Neural crest cell (in vitro differentiated cells): ENCODE measurements at places on chromosomes 2 and 18.

DNA sequence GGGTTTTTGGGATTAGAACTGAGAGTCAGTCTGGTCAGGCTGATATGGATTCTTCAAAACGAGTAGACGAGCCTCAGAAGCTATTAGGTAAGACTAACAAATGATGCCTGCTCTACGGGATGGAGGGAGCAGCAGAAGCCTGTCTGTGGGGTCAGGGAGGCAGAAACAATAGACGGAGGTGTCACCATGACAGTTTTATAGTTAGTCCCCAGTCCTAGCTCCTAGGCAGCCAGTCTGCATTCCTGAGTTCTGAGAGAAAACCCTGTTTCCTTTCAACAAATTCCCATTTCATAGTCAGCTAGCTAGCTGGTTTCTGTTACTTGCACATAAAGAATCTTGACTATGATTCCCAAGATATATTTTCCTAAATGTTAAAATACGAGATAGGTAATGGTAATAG lies 542.1 kb downstream of the PID1 start:
- DNase-seq, result no peak

GRCh38 chr2:112642966-112643365 lies 2.8 kb upstream of the SLC20A1 start:
- no peak for DNase-seq

DNA sequence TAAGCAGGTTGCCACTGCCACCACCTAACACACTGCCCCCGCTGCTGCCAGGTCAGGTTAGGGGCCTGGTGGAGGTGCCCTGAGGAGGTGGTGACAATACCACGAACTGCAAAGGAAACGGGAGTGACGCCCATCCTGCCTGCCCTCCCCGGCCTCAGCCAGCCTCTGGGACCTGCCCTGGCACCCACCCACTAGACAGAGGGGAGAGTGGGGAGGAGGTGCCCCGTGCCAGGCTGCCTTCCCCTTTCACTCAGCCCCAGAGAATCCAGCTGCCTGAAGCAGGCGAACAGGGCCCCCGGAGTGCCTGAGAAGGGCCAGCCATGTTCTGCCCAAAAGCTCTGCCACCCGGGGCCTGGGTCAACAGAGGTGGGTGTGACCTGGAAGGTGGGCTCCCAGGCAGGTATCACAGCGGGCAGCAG lies 44.5 kb upstream of the FOSL2 start:
- DNase-seq, result no peak

DNA sequence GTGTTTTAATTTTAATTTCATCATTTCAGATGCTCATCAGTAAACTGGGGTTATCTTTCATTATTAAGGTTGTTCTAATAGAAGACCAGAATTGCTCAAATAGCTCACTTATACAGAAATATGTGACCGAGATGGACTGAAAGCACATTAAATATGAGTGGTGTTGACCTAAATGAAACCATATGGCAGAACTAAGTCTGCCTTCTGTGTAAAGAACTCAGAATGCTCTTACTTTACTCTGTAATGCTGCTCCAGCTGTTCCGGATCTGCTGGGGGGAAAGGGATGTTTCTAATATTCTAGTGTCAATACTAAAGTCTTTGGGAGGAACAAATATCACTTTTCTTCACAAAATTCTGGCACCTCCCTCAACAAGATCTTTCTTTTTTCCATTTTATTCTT lies 131.0 kb downstream of the DPP4 start:
- DNase-seq, result no peak

DNA sequence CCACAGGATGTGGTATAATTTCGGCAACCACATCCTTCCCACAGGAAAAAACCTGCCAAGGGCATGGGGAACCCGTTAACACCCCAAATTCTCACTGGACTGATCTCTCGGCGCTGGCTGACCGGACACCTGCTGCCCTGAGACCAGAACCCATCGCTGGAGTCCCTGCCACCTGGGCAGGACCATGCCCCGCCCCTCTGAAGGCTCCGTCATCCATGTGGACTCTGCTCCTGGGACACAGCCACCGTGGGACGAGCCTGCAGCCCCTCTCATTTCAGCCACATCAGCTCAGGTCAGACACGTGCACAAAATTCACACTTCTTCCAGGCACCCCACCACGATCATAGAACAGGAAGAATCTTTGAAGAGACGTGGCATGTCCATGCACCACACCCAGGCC lies 108.2 kb downstream of the ZNF516 start:
- DNase-seq, result no peak

- no peak for DNase-seq
Measured at GRCh38 chr2:111186933-111187332, 66.2 kb downstream of the BCL2L11 start.

DNA sequence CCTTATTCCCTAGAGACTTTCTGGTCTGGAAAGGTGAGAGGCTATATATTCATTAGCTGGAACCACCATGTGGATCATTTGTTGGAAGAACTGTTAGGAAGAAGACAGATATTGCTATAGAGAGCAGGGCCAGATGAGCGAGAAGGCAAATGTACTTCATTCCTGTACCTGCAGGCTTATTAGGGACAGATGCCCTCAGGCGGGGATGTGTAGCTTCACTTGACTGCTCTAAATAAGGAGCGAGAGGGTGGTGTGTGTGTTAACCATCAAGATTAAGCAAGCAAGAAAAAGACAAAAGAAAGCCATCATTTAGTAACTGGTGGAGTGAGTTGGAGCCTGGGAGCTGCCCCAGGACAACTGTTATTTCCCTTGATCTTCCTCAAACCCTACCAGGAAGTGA lies 36.4 kb downstream of the NEDD4L start:
- DNase-seq, result no peak

DNA sequence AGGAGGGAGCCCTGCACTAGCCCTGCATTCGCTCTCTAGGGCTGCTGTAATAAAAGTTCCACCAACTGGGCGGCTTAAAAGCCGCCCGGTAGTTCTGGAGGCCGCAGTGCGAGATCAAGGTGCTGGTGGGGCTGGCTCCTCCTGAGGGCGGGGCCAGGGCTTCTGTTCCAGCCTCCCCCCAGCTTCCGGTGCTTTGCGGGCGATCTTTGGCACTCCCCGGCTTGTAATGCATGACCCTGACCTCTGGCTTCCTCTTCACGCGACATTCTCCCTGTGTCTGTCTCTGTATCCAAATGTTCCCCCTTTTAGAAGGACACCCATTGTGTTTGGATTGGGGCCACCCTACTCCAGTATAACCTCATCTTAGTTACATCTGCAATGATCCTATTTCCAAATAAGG lies 84.5 kb downstream of the ZCCHC2 start:
- no peak for DNase-seq

DNA sequence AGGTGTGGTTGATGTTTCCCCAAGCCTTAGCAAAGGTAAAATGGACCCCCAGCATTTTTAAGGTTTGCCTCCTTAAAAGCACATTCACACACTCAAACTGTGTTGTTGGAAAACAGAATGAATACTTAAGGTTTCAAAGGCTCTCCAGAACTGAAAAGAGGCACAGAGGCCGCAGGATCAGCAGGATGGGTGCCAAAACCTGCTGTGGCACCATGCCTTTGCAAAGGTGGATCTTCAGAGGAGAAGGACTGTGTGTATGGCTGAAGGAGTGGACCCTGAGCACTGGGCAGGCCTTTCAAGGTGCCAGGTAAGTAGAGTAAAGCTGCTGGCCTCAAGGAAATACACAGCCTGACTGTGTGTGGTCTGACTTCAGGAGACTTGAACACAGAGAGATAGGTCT lies 127.3 kb downstream of the XRCC5 start:
- no peak for DNase-seq

GRCh38 chr2:236785611-236786057 lies 216.0 kb downstream of the ACKR3 start:
- DNase-seq, result no peak

GRCh38 chr2:202122980-202123720 lies 50.1 kb downstream of the KIAA2012 start:
- DNase-seq, result peak; percentile 16

GRCh38 chr2:135997380-135997779 lies 12.0 kb upstream of the DARS1 start:
- DNase-seq, result peak; percentile 64

- DNase-seq, result no peak
Measured at GRCh38 chr18:3455907-3456685, 6.1 kb downstream of the TGIF1 start.

GRCh38 chr18:73462092-73462491 lies 594.3 kb upstream of the NETO1 start:
- no peak for DNase-seq

DNA sequence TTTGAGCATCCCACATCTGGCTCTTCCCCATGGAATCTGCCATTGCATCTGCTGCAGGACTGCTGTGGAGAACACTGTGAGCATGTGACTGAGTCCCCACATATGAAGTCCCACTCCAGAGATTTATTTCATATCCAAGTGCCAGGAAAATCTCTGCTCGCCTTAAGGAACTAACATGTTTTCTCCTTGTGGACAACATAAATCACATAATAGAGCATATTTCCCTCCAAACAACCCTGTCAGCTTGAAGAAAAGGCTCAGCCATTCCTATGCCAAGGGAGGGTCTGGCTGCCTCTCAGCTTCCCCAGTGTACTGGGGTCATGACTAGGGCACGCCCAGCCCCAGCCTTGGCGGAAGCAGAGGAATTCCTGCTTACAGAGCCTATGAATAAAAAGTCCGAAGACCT lies 193.7 kb downstream of the DNER start:
- no peak for DNase-seq

GRCh38 chr2:134284119-134284670 lies 30.3 kb downstream of the MGAT5 start:
- no peak for DNase-seq

DNA sequence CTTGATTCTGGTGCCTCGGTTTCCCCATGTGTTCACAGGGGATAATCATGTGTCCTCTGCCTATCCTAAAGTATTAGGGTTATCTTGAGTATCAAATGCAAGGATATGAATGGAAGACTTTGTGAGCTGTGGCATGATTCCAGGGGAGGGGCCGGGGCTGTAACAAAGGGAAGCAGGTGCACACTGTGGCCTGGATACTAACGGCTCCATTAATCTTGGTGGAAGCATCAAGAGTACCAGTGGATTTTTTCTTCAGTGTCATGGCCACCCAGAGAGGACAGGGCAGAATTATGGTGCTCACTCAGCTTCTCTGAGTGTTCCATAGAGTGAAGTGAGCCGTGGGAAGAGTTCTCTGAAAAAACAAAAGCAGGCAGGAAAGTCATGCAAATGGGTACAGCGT lies 320.1 kb downstream of the ALK start:
- no peak for DNase-seq

DNA sequence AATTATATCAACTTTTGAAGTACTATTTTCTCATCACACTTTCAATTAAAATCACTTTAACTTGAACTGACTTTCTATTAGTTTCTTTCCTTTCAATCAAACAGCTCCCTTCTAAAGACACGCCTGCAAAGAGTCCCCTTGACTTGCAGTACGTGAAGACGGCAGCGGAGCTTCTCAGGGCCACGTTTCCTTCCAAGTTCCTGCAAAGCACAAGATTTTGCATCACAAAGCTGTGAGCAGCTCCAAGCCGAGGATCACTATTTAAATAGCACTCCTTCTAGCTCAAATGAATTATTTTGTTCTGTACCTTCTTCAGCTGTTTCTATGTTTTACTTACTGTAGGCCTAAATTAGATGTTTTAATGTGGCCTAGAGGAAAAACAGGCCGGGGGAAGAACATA lies 30.8 kb downstream of the SH3YL1 start:
- DNase-seq, result no peak

GRCh38 chr2:153823880-153824279 lies 47.8 kb upstream of the GALNT13 start:
- no peak for DNase-seq

- DNase-seq, result no peak
Measured at GRCh38 chr2:112493858-112494648, 12.1 kb downstream of the TTL start.

DNA sequence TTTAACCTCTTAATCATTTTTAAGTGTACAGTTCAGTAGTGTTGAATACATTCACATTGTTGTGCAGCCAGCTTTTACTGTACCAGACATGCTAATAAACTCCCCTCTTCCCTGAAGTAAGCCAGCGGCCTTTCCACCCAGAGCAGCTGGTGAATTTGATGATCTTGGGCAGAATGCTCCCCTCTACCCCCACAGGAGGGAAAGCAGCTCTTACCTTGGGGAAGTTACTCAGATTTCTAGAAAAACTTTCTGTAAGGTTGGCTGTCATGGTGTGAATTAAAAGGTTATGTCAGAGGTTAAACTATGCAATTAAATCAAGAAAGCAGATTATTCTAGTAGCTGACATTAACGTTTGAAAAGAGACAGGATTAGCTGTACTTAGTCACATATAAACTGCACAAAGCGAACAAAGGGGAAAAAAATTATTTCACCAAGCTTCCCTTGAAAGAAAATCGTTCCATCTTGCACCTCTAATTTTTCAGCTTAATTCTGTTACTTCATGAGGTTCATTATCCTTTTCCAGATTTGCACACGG lies 398.5 kb upstream of the NRP2 start:
- no peak for DNase-seq

DNA sequence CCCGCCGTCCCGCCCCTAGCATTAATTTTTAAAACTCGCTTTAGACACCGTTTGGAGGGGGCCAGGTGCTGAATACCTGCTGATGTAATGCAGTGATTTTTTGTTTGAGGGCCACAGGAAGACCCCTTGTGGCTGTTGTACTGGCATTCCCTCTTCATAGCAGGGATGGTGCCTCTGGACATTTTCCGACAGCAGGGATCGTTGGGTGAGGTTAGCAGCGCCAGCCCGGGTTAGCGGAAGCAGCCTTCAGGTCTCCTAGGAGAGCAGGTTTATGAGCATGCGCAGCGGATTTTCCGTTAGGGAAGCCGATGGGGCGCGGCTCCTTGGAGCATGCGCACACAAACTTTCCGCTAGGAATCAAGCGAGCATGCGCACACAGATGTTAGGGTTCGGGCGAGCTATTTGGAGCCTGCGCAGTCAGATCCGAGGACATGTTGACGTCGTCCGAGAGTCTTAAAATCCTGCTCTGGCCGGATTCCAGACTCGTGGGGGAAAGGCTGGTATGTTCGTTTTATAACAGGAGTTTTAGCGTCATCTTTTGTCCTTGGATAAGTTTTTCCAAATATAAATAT lies 17.2 kb upstream of the C2orf74 start:
- DNase-seq, result peak; percentile 96

- no peak for DNase-seq
Measured at GRCh38 chr18:38930881-38931753, 1365.5 kb upstream of the CELF4 start.

- DNase-seq, result no peak
Measured at GRCh38 chr2:9207641-9208311, 1.2 kb downstream of the ASAP2 start.

DNA sequence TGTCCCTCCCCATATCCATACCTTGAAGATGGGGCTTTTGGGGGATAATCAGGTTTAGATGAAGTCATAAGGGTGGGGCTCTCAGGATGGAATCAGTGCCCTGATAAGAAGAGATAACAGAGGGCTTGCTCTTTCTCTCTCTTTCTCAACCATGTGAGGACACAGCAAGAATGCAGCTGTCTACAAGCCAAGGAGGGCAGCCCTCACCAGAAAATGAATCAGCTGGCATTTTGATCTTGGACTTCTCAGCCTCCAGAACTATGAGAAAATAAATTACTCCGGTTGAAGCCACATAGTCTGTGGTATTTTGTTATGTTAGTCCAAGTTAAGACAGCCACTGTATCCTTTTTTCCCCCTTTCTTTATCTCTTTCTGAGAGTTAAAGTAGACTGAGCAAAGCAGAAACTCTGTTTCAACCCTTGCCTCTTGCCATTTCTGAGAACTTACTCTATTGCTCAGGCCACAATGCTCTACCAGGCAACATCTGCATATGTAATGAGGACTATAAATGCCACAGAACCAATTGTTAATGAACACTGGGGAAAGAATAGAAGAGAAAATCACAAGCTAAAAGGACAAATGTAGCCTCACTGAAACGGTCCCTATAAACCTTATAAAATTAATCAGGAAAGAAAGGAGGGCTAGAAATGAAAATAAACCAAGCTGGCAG lies 56.9 kb downstream of the SRBD1 start:
- no peak for DNase-seq
